Stimulated activated CD4-positive, alpha-beta T cell treated with anti-CD3 and anti-CD28 coated beads, Interleukin-1b, Interleukin-23, amount 100 ng/mL, for 1 hour (primary cell): ENCODE measurements at places on chromosomes 7 and 10.

DNA sequence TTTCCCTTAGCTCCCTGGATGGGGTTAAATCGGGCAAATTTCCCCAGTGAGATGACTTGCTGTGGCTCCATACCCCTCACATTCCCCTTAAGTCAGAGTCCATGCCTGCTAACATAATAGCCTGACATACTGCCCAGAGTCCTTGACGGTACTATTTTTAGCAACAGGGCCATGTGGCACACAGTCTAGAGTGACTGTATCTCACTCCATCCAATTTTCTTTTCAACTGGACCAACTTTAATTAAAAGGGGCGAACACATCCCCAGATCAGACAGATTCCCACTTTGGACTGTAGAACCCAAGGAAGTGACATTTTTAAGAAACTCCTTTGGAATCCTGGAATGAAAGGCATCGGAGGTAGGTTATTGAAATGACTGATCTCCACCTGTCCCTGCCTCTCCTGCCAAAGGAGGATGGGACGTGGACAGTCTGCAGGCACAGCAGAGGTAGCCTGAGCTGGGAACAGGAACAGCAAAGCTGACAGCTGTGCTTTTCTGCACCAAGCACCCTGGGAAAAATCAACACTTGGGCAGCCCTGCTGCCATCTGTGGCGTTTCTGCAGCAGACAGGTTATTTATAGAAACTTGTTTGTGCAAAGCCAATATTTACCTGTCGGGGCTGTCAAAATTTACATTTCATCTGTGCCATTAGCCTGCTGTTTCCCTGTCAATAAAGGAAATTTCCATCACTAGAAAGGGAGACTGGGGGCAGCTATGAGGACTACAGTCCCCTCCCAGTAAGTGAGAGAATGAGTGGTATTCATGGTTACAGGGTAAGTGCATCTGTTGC is 221.5 kb upstream of the AOAH start:
- no peak for DNase-seq

DNA sequence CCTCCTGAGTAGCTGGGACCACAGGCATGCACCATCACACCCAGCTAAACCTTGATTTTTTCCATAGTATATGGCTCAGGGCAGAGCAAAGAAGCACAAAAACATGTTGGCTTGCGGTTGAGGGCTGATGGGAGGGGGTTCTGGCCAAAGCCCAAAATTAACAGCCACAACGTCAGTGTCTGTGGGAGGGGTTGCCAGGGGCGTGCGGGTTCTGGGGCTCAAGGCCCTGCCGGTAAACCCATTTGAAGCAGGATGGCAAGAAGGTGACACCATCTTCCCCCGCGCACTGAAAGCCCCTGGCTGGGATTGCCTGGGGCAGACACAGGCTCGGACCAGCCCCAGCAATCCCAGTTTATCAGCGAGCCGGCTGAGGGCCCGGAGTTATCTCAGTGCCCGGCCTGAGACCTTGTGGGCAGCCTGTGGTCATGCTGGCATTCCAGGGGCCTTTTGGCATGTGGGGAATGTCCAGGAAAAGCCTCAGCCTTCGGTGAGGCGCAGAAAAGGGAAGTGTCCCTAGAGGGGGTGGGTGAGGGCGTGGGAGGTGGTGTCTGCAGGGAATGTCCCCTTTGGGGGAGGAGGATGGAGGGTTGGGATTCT is 167.7 kb upstream of the TNRC18 start:
- DNase-seq: no peak

DNA sequence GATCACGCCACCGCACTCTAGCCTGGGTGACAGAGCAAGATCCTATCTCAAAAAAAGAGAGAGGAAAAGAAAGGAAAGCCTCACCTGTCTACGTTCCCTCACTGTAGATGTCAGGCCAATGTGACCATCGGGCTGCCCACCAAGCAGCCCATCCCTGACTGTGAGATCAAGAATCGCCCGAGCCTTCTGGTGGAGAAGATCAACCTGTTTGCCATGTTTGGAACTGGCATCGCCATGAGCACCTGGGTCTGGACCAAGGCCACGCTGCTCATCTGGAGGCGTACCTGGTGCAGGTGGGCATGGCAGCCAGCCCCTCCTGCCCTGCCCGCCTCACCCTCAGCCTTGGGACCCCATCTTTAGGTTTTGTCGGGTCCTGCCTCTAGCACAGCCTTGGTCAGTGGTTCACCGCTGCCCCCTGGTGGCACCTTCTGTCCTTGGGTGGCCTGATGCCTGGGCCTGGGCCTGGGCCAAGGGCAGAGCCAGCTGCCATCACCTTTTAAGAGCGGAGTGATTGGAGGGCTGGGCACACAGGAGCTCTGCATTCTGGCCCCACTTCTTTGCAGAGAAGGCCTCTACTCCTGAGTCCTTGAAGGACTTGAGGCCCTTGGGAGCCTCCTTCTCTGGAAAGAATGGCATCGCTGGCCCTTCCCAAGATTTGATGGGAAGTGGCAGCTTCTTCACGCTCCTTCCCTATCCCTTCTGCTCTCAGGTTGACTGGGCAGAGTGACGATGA is 14.4 kb upstream of the AHCYL2 start:
- no peak for DNase-seq

DNA sequence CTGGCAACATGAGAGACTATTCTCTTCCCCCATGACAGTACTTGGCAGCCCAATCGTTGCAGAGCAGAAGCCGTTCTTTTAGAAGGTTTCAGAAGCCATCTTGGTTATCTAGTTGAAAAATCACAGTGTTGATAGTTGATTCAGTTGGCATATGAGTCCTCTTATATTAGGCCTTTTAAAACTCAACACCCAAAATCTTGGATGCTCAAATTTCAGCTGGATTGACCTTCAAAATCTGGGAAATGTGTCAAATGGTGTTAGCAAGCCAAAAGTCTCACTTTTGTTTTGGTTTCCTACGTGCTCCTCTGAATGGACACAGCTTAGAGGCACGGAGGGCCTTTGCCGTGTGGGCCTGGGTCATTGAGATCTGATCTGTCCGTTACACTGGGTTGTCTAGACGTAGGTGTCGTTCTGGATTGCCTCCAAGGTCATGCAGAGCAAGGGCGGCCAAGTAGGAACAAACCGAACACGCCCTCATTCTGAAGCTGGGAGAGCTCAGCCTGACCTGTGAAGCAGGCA is 59.3 kb upstream of the BMPER start:
- DNase-seq: no peak

DNA sequence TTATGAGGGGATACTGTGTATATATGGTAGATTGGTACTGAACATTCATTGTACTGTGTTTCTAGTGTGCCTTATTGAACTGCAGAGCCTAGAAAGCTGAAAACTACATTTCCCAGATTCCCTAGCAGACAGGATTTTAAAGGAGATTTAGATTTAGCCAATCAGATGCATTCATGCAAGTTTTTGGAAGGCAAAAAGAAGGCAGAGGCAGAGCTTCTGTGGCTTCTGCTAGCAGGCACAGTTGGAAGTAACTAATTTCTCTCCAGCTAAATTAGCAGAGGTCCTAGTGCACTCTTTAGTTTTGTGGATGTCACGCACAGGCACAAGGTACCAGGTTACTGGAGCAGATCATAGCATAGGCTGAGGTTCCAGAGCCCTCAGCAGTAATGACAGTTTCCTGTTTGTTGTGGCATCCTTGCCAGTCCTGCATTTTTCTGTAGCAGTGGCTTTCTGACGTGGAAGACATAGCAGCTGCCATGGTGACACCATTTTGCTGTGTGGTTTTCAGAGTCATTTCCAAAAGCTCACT is 83.7 kb upstream of the CCDC71L start:
- no peak for DNase-seq

- no peak for DNase-seq
Observed at GRCh38 chr7:150446288-150446938, 4.0 kb upstream of the GIMAP8 start.

DNA sequence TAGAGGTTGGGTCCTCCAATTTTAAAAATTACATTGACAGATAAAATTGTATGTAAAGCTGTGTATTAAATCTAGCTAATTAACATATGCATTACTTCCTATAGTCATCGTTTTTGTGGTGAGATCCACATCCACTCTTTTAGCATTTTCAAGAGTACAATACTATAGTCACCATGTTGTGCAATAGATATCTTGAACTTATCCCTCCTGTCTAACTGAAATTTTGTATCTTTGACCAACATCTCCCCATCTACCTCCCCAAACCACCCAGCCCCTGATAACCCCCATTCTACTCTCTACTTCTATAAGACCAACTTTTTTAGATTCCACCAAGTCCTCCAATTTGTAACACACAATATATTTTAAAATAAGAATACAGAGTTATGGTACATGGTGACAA is 208.0 kb downstream of the RELN start:
- no peak for DNase-seq

DNA sequence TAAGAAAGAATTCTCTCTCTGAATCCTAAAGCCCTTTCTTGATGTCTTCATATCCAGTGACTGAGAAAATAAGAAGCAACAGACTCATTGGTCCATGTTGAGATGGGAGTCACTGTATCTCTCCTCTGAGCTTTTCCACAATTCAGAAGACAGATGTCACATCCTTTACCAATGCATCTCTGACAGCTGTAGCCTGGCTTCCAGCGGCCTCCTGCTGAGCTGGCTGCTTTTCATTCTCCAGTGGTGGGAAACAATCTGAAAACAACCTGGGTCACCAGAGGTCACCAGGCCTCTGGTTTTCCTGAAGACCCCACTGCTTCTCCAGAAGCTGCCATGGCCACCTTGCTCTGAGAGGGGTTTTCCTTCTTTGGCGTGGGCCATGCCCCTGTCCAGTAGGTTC is 18.3 kb upstream of the RPA3 start:
- DNase-seq: no peak

DNA sequence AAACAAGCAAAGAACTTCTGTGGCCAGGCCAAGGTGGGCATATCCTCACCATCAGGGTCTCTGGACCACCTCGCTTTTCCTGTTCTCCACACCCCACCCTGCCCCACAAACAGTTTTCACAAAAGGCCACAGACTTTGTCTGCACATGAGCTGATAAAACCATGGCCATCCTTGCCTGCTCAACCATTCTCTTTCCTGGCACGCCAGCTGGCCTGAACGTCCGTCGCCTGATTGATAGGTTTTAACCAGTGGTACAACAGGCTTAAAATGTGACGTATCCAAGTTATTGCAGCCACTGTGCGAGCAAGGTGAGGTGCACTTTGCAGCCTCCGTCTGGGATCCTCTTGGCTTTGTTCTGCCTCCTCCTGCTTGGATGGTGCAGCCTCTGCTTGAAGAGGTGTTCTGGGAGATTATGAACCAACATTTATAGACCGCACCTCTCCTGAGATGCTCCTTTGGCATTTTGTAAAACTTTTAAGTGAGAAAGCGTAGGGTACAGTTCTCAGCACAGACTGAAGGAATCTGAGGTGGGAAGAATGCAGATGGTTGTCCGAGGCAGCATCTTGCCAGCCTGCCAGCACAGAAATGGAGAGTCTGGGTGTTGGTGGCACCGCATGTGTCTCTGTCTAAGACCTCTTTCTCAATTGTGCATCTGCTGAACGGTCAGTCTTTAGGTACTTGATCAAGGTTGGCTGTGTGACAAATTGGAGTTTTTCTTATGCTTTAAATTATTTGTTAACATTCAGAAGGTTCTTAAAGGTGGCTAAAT is 288.3 kb downstream of the CELF2 start:
- DNase-seq: no peak

GRCh38 chr10:101466016-101466912 is 112.3 kb downstream of the BTRC start:
- no peak for DNase-seq

- no peak for DNase-seq
Observed at GRCh38 chr10:89556600-89556999, 21.2 kb upstream of the SLC16A12 start.

DNA sequence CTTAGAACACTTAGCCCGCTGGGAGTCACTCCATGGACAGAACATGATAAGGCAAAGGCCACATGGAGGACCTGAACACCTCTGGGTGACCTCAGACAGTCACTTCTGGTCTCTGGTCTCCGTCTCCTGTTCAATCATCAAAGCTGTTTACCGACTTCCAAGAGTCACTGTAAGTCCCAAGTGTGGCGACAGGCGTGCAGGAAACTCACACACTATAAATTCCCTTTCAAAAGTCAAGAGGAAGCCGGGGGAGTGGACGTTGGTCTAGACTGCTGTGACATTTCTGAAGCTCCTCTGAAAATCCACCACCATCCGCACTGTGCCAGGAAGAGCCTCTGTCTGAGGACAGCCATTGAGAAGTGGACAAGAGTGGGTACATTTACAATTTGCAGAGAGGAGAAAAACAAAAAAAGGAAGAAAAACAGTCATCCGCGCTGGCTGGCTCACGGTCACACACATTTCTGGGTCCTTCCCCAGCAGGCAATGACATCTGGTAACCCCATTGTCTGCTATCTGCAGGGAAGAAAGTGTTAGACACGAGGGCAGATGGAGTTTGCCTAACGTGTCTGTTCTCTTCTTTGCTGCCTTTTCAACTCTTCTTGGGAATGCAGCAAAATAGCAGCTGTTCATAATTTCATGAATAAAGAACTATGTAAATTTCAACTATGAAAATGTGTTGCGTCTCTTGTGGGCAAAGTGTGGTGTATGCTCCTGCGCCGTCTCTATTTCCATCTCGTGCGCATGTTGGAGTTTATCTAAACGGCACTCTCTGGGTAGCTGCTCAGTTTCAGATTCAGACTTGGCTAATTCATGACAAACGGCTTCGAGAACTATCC is 32.9 kb upstream of the CUX1 start:
- no peak for DNase-seq

DNA sequence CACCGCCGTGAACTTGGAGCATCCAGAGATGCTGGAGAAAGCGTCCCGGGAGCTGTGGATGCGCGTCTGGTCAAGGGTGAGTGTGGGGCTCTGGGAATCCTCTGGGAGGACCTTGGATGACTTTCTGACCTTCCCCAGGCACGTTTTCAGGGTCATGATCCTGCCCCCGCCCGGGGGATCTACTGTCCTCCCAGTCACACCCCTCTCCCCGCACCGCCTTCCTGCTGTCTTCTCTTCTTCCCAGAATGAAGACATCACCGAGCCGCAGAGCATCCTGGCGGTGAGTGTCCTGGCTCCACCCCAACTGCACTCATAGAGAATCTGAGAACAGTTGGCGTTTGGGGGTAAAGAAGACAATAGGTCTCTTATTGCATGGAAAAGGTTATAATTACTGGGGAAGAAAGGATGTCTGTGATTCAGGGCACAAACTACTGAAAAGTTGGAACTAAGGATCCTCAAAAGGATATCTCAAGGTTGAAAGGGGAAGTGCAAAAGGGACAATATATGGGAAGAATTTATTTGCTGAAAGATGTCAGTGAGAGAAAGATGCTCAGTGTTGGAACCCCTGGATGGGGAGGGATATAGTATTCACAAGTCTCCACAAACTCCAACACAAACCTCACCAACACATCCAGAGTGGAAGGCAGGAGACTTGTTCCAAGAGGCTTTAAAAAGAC is 1.9 kb downstream of the GSTK1 start:
- no peak for DNase-seq

- no peak for DNase-seq
Observed at GRCh38 chr10:129973674-129974059, 9.6 kb upstream of the EBF3 start.

DNA sequence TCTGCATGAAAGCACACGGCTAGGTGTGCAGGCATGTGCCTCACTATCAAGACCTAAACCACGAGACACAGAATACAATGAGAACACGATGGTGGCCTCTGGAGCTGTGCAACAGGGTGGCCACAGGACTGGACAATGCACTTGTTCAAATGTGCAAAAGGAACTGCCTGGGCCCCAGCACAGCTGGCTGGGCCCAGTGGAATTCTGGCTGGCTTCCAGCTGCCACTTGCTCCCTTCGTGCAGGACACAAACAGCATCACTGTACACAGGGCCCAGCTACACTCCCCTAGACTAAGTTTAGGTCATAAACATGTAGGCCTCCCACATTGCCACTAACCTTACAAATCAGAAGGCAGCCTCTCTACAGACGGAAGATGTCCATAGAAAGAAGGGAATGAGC is 23.4 kb downstream of the DOCK4 start:
- DNase-seq: no peak

GRCh38 chr10:43039624-43040481 is 37.0 kb upstream of the RET start:
- no peak for DNase-seq
